Vagina (tissue), 2 donors: ENCODE measurements at places on chromosomes 4 and X. TPM values are rescaled to one million over a fixed set of nuclear protein-coding genes. Genes with fewer than 3 reads are reported as not detected.
A peak's percentile ranks its signal among the peaks of the same experiment; 100 is the strongest.

Gene SMIM10
- total RNA-seq, result 13.8 TPM

Gene AKAP14
- not detected for total RNA-seq

Gene BBS7
- 19.2 TPM for total RNA-seq

Gene NPY2R
- 0.49 TPM for total RNA-seq

Gene GYG2
- total RNA-seq, result 15.7 TPM

Gene TMEM144
- total RNA-seq, result 5.6 TPM

Gene RAB33A
- 0.98 TPM for total RNA-seq

Gene GPC4
- total RNA-seq, result 7.6 TPM

Gene ZNF280C
- 4.2 TPM for total RNA-seq

Gene GLRA2
- not detected for total RNA-seq

Gene SNCA
- total RNA-seq, result 27.3 TPM

Gene BEX5
- total RNA-seq, result not detected

Gene SLC9A6
- 12.8 TPM for total RNA-seq

Gene FOXR2
- total RNA-seq, result not detected

Gene FRAS1
- 8.8 TPM for total RNA-seq

Gene SH3D19
- total RNA-seq, result 86.4 TPM

GRCh38 chr4:162510115-162510514, 346.3 kb upstream of the FSTL5 start:
- H3K27ac ChIP-seq, result no peak overlapping the region
- no peak for DNase-seq
- H3K27me3 ChIP-seq, result no peaks in the 10 kb centered on the region
- no peak overlapping the region for H3K4me3 ChIP-seq

GRCh38 chrX:18887177-18887824, 96.6 kb downstream of the PHKA2 start:
- peaks cover 5% of the 10 kb centered on the region for H3K4me1 ChIP-seq
- H3K27me3 ChIP-seq, result no peaks in the 10 kb centered on the region
- H3K36me3 ChIP-seq, result no peaks in the 10 kb centered on the region
- DNase-seq, result no peak
- H3K27ac ChIP-seq, result peak overlapping the region; percentile 78
- peak overlapping the region; percentile 31 for H3K4me3 ChIP-seq

DNA sequence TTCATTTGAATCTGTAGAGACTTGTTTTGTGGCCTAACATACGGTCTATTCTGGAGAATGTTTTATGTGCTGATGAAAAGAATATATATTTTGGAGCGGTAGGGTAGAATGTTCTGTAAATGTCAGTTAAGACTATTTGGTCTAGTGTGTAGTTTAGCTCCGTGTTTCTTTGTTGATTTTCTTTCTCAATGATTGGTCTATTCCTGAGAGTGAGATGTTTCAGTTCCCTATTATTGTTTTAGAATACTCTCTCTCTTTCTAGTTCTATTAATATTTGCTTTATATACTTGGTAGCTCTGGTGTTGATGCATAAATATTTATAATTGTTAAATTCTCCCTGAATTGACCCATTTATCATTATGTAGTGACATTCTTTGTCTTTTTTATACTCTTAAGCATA, 236.5 kb downstream of the GLUD2 start:
- H3K4me3 ChIP-seq, result no peak overlapping the region
- no peak for DNase-seq
- H3K36me3 ChIP-seq, result no peaks in the 10 kb centered on the region

GRCh38 chrX:124030520-124030919, 69.0 kb downstream of the STAG2 start:
- no peaks in the 10 kb centered on the region for H3K27me3 ChIP-seq
- DNase-seq, result no peak
- no peak overlapping the region for H3K27ac ChIP-seq
- H3K4me1 ChIP-seq, result no peaks in the 10 kb centered on the region

DNA sequence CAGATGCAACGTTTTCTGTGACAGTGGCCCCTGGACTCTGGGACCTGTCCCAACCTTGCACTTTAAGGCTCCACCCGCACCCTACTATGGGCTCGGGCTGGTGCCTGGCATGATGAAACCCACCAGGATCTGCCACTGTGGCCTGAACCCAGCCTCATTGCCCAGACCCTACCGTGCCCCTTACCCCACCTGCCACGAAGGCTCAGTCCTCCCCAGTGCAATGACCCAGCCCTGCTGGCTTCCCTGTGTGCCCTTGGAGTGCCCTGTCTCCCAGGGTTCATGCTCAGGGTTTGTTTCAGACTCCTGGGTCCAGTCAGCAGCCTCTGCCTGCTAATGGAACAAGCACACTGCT, 3.1 kb downstream of the UVSSA start:
- H3K4me1 ChIP-seq, result peaks cover 33% of the 10 kb centered on the region
- H3K27me3 ChIP-seq, result no peaks in the 10 kb centered on the region
- no peaks in the 10 kb centered on the region for H3K36me3 ChIP-seq
- H3K27ac ChIP-seq, result no peak overlapping the region

- DNase-seq, result no peak
- no peaks in the 10 kb centered on the region for H3K36me3 ChIP-seq
- peaks cover 16% of the 10 kb centered on the region for H3K27me3 ChIP-seq
- no peak overlapping the region for H3K27ac ChIP-seq
- peaks cover 12% of the 10 kb centered on the region for H3K4me1 ChIP-seq
- H3K4me3 ChIP-seq, result no peak overlapping the region
These were observed 15.3 kb upstream of the PITX2 start for GRCh38 chr4:110638089-110638746.

DNA sequence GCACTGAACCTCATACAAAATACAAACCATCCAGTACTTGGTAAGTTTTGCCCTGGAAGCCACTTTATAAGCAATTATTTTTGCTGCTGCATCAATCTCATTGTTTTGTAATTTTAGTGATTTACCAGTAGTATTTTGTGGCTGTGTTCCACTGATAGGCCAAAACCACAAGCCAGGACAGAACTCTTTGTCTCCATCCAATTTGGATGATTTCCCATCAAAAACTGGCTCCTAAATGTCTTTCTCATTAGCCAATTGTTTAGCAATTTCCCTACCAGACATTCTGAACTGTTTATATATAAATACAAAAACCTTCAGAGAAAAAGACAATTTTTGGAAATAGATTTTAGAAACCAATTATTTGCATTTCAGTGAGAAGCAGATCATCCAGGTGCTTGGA, 4.4 kb downstream of the GSPT2 start:
- H3K4me1 ChIP-seq, result no peaks in the 10 kb centered on the region
- H3K4me3 ChIP-seq, result no peak overlapping the region
- no peaks in the 10 kb centered on the region for H3K36me3 ChIP-seq
- H3K27me3 ChIP-seq, result no peaks in the 10 kb centered on the region
- no peak for DNase-seq
- H3K27ac ChIP-seq, result no peak overlapping the region

GRCh38 chr4:17323554-17324385, 188.1 kb downstream of the QDPR start:
- peaks cover 22% of the 10 kb centered on the region for H3K4me1 ChIP-seq
- H3K27me3 ChIP-seq, result no peaks in the 10 kb centered on the region
- DNase-seq, result no peak
- H3K36me3 ChIP-seq, result no peaks in the 10 kb centered on the region
- H3K4me3 ChIP-seq, result no peak overlapping the region

- H3K27me3 ChIP-seq, result no peaks in the 10 kb centered on the region
- H3K4me1 ChIP-seq, result peaks cover 17% of the 10 kb centered on the region
- DNase-seq, result no peak
- H3K36me3 ChIP-seq, result no peaks in the 10 kb centered on the region
These were observed 61.0 kb downstream of the FHIP1A start for GRCh38 chr4:151469970-151470369.

DNA sequence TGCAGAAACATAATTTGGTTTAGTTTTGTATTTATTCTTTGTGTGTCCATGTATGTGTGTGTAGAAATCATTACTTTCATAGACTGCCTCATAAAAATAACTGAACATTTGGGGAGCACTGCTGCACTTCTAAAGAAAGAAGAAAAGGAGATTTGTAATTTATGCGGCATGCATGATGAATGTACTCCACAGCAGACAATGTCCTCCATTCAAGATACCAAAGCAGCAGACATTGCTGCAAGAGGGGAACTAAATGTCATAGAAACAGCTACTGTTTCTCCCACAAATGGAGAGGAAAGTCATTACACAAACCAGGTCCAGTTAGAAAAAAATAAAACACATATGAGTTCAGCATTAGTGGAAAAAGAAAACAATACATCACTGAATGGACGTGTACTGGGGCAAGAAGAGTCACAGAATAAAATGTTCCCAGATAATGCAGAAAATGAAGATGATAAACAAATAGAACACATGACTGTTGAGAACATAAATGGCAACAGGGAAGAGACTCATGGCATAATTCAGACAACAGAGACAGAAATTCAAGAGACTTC, 2.6 kb downstream of the DTHD1 start:
- no peaks in the 10 kb centered on the region for H3K27me3 ChIP-seq
- no peak overlapping the region for H3K4me3 ChIP-seq
- H3K27ac ChIP-seq, result no peak overlapping the region
- no peaks in the 10 kb centered on the region for H3K36me3 ChIP-seq
- DNase-seq, result no peak
- H3K4me1 ChIP-seq, result peaks cover 7% of the 10 kb centered on the region

- no peak overlapping the region for H3K27ac ChIP-seq
- peaks cover 15% of the 10 kb centered on the region for H3K4me1 ChIP-seq
- no peaks in the 10 kb centered on the region for H3K36me3 ChIP-seq
- peak overlapping the region; percentile 56 for H3K4me3 ChIP-seq
- DNase-seq, result no peak
- peaks cover 3% of the 10 kb centered on the region for H3K27me3 ChIP-seq
These were observed 790 bp downstream of the CLGN start for GRCh38 chr4:140426610-140427105.

GRCh38 chr4:23686169-23686897, 203.5 kb downstream of the PPARGC1A start:
- H3K27ac ChIP-seq, result no peak overlapping the region
- H3K4me3 ChIP-seq, result no peak overlapping the region
- no peaks in the 10 kb centered on the region for H3K4me1 ChIP-seq

DNA sequence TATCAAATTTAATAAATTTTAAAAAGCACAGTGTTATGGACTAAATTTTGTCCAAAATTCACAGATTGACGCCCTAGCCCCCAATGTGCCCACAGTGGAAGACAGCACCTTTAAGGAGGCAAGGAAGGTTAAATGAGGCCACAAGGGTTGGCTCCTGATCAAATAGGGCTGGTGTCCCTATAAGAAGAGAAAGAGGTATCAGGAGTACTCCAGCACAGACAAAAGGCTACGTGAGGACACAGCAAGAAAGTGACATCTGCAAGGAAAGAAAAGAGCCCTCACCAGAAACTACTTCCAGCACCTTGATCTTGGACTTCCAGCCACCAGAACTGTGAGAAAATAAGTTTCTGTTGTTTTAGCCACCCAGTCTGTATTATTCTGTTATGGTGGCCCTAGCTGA, 48.8 kb downstream of the FAM13A start:
- H3K36me3 ChIP-seq, result no peaks in the 10 kb centered on the region
- no peak for DNase-seq
- H3K4me1 ChIP-seq, result no peaks in the 10 kb centered on the region
- no peaks in the 10 kb centered on the region for H3K27me3 ChIP-seq

GRCh38 chrX:139518475-139518874, 12.1 kb upstream of the F9 start:
- H3K4me3 ChIP-seq, result no peak overlapping the region
- no peaks in the 10 kb centered on the region for H3K36me3 ChIP-seq
- no peaks in the 10 kb centered on the region for H3K4me1 ChIP-seq
- DNase-seq, result no peak
- H3K27ac ChIP-seq, result no peak overlapping the region

DNA sequence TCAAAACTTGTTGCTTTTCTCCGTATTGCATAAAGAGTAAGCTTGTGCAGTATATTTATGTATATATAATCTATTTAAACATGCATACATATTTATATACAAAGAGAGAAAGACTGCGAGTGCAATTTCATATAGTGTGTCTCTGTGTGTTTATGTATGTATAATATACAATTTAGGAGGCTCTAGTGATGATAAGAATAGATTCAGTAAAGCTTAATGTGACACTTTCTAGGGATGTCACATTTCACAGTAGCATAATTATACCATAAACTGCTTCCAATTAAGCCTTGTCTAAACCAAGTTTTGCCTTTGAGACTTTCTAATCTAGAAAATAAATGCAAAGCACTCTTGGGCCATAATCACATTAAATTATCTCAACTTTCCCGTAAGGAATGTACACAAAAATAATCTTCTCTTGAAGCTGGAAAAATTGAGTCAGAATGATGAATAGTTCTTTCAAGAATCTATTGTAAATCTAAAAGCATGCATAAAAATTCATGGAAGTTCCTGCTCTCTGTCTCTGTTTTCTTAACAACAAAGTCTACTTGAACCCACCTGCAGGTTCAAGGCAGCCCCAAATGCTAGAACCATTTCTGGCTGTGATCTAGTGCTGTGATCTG, 114.1 kb upstream of the NPY2R start:
- no peak overlapping the region for H3K27ac ChIP-seq
- H3K4me1 ChIP-seq, result no peaks in the 10 kb centered on the region
- no peak for DNase-seq
- no peaks in the 10 kb centered on the region for H3K27me3 ChIP-seq

GRCh38 chrX:7828594-7828993, 14.4 kb upstream of the VCX start:
- no peaks in the 10 kb centered on the region for H3K36me3 ChIP-seq
- no peak for DNase-seq
- no peaks in the 10 kb centered on the region for H3K27me3 ChIP-seq
- no peaks in the 10 kb centered on the region for H3K4me1 ChIP-seq
- no peak overlapping the region for H3K27ac ChIP-seq

- DNase-seq, result no peak
- H3K27me3 ChIP-seq, result no peaks in the 10 kb centered on the region
- H3K36me3 ChIP-seq, result no peaks in the 10 kb centered on the region
- H3K4me1 ChIP-seq, result peaks cover 16% of the 10 kb centered on the region
These were observed 199.3 kb upstream of the GRID2 start for GRCh38 chr4:92104506-92104905.

DNA sequence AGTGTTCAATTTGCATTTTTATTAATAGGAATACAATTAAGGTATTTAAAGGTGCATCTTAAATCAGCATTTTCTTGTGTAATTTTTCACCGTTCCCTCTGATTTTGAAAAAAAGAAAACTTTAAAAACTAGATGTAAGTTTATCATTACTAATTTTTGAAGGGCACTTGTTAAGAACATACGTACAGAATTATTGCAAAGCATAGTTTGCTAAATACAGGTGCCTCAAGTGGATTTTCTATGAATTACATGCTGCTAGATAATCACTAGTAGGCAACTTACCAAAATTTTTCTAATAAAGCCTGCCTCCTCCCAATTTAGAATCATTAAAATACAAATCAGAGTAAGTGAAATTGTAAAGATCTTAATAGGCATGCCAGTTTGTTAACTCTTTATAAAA, 8.5 kb downstream of the CNKSR2 start:
- no peaks in the 10 kb centered on the region for H3K4me1 ChIP-seq
- DNase-seq, result no peak
- H3K4me3 ChIP-seq, result no peak overlapping the region
- H3K27ac ChIP-seq, result no peak overlapping the region
- no peaks in the 10 kb centered on the region for H3K36me3 ChIP-seq

- no peak overlapping the region for H3K4me3 ChIP-seq
- no peak for DNase-seq
- H3K27ac ChIP-seq, result no peak overlapping the region
- H3K4me1 ChIP-seq, result no peaks in the 10 kb centered on the region
- H3K27me3 ChIP-seq, result no peaks in the 10 kb centered on the region
These were observed 68.4 kb downstream of the ARHGEF38 start for GRCh38 chr4:105620640-105621323.

GRCh38 chrX:38206036-38206435, 14.6 kb downstream of the SRPX start:
- DNase-seq, result no peak
- no peaks in the 10 kb centered on the region for H3K36me3 ChIP-seq
- no peak overlapping the region for H3K4me3 ChIP-seq
- H3K4me1 ChIP-seq, result no peaks in the 10 kb centered on the region
- no peak overlapping the region for H3K27ac ChIP-seq
- no peaks in the 10 kb centered on the region for H3K27me3 ChIP-seq
